ENCODE measurements at places on chromosomes 11 and 22. TPM values are rescaled to one million over a fixed set of nuclear protein-coding genes. Genes with fewer than 3 reads are reported as not detected.

SCGB2A2 gene
- not detected for total RNA-seq

HBE1 gene
- 1.9 TPM for total RNA-seq

PLAAT4 gene
- 47.6 TPM for total RNA-seq

PHLDA2 gene
- 1.3 TPM for total RNA-seq

PVALB gene
- 0.81 TPM for total RNA-seq

TLCD5 gene
- total RNA-seq = 0.23 TPM

RFPL2 gene
- not detected for total RNA-seq

SERPING1 gene
- total RNA-seq = 1,854 TPM

MUC5AC gene
- 0.03 TPM for total RNA-seq

PACSIN3 gene
- 32.8 TPM for total RNA-seq

HDHD5 gene
- total RNA-seq = 31.7 TPM

Data from left lobe of liver (tissue), 2 donors.